ENCODE measurements at places on chromosomes 7 and 10.
A peak's percentile ranks its signal among the peaks of the same experiment; 100 is the strongest.

DNA sequence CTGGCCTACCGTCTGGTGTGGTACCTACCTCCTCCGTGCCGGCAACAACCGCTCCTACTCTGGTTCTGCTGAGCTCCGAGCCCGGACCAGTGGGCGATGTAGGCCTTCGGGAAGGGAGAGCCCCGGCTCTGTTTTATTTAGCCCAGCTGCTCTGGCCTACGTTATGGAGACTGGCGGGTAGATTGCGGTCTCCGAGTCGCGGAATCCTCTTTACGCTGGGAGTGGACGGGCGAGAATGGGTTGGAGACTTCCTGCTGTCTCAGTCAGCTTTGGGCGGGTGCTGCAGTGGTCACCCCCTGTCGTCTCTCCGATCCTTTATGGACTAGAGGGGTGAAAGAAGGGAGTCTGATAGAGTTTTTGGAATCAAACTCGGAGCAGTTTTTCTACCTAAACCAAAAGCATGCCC lies 406 bp downstream of the CBLL1 start:
- DNase-seq: no peak

DNA sequence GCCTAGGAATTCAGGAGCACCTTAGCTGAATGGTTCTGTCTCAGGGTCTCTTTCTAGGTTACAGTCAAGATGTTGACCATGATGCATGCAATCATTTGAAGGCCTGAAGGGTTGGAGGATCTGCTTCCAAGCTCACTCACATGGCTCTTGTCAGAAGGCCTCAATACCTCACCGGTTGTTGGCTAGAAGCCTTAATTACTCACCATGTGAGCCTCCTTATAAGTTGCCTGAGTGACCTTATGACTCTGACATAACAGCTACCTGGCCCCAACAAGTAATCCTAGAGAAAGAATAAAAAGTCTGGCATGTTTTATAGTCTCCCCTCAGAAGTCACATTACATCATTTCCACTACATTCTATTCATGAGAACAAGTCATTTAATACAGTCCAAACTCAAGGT lies 3.4 kb upstream of the C1GALT1 start:
- DNase-seq: no peak

- DNase-seq: no peak
These were observed 122.7 kb upstream of the PDSS1 start for GRCh38 chr10:26574783-26575182.

DNA sequence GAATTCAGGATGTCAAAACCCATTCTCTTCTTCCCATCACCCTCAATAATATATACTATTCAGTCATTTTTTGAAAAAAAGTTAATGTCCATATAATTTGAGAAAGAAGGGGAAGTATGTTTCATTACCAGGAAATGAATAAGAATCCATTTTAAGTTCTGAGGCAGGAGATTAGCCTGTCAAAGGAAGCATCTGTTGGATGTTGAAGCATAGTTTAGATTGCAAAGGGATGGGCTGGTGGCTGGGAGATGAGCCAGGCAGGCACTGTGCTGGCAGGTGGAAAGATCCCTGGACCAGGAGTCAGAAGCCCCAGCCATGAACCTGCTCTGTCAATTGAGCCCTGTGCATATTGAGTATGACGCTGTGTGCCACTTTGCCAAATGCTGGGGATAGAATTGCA lies 48.4 kb upstream of the CRTAC1 start:
- no peak for DNase-seq

GRCh38 chr7:82539969-82540368 lies 96.4 kb upstream of the CACNA2D1 start:
- no peak for DNase-seq

GRCh38 chr7:6508539-6508938 lies 42.7 kb downstream of the GRID2IP start:
- DNase-seq: no peak

GRCh38 chr10:19111501-19112267 lies 63.1 kb downstream of the MALRD1 start:
- no peak for DNase-seq

DNA sequence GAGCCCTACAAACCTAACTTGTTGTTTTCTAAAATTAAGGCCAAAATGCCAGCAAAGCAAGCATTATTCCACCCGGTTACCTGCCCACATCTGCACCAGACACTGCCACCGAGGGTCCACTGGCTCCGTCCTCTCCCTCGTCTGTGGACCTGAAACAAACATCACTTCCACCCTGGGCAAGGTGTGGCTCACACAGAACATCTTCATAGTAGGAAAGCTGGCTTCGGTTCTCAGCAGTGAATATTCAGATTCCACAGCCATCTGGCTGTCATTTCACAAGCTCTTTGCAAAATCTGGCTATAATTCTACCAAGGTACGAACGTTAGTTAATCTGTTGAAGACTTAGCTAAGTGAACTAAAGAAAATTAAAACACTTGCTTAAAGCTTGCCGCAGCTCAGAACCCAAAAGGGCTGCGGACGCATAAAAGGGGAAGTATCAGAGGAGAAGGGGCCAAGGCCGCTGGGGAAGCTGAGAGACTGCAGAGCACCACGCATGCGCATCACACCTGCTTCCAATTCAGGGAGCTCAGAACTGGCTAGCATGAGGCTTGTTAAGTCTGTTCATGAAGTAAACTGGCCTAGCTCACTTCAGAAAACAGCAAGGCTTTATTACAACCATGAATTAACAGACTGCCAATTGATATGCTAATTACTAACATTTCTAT lies 46.1 kb downstream of the PTPRN2 start:
- peak; percentile 2 for DNase-seq

- no peak for DNase-seq
These were observed 1.5 kb downstream of the GIMAP8 start for GRCh38 chr7:150451833-150452461.

DNA sequence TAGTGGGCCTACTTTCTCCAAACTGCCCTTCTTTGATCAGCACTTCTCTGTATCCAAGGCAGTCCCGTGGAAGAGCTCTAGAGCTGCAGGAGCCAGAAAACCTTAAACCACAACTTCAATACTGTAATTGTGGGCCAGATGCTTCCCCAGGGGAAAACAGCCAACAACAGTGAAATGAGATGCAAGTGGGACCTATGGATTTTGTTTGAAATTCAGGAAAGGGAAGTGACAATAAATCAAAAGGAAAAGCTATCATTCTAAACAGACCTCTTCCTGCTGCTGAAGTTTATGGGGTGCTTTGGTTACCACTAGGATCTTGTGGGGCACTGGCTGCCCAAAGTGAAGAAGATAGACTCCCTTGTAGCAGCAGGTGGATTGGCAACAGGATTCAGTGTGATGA lies 1031.7 kb downstream of the LRMDA start:
- DNase-seq: no peak

DNA sequence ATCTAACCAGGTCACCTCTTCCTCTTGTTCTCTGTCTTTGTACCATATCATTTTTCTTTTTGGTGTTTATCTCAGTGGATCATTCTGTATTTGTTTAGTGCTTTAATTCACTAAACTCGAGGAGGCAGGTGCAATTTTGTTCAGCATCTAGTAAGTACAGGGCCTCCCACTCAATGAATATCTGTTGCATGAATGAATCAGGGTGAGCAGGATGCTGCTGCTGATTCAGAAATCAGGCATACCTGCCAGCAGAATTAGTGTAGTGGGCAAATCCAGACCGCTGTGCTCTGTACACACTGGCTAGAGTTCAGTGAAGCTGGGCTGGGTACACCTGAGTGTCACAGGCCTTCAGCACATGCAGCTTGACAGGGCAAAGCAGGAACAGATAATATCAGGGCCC lies 511.9 kb downstream of the SUGCT start:
- DNase-seq: no peak

DNA sequence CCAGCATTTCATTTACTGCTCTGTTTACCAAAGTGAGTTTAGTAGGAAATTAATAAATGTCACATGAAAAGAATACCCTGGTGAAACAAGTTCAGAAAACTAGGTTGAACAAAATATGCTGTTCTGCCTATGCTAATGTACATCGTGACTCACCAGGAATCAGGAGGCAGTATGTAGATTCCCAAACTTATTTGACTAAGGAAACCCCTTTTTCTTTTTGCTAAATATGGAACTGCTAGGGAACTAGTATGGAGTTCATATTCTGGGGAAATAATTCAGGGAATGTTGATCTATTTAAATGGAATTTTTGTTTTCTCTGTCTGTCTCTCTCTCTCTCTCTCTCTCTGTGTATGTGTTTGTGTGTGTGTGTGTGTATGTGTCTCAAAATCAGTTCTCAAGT lies 49.9 kb upstream of the EXOC4 start:
- DNase-seq: no peak

DNA sequence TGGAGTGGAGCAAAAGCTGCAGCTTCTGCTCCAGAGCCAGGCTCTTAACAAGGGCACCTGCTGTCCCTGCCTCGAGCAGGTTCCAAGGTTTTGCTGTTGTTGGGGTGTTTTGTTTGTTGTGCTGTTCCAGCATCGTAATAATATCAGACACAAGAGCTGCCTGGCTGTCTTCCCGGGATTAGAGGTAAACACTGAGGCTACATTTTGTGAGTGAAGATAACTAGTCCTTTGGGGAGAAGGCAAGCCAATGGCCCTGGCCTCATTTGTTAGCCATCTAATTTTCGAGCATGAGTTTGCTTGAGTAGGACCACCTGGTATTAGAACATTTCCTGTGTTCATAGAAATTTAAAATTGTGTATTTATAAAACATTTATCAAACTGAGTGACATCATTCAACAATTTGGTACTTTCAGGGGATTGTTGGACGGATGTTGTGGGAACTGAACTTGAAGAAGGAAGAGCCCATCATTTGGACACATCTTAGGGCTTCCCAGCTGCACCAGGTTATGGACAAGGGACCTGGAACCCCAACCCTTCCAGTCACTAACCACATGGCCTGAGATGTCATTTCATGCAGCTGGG lies 555.0 kb downstream of the TNS3 start:
- DNase-seq: no peak

DNA sequence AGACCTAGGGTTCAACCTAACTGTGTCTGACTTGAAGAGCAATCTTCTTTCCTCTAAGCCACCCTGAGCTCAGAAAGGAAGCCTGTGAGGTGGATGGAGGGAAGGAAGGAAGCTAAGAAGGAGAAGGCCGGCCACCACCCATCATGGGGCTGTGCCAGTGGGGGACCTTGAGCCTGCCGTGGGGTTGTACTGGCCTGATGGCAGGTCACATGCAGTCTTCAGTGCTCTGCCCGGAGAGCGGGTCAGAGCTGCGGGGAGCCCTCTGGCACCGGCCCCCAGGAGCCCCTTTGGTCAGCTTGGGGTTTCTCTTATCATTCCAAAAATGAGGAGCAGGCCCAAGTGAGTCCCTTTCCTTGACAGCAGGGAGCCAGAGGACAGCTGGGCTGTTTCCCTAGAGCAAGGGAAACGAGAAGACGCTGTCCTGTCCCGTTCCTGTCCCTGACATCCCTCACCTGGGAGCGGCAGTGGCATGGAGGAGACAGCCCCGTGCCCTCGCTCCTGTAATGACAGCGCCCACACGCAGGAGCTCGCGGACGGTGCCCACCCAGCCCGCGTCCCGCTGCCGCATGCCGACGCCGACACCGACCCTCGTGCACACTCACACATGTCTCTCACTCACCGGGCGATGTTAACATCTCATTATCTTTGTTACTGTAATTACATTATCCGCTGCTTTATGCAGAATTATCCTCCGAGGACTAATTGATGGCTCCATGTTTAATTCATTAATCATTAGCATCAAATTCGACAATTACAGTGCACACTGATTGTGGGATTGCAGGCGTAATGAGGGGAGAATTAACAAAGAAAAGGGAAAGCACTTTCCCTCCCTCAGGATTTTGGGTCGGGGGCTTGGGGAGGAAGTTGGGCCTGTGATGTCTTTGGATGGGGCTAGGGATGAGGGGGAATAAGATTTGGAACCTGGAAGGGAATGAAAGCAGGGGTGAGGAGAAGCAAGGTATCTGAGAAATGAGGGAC lies 31.3 kb downstream of the GBX1 start:
- no peak for DNase-seq

All from stimulated activated CD4-positive, alpha-beta T cell treated with anti-CD3 and anti-CD28 coated beads, Interleukin-4, amount 100 ng/mL, for 48 hours (primary cell).